ENCODE measurements at places on chromosomes 16 and 17.

GRCh38 chr16:85912211-85912974, 13.4 kb downstream of the IRF8 start:
- no peak for DNase-seq

- no peak for DNase-seq
Measured at GRCh38 chr17:80884811-80885210, 106.8 kb upstream of the CHMP6 start.

GRCh38 chr16:56451753-56452689, 667 bp downstream of the OGFOD1 start:
- DNase-seq, result no peak

DNA sequence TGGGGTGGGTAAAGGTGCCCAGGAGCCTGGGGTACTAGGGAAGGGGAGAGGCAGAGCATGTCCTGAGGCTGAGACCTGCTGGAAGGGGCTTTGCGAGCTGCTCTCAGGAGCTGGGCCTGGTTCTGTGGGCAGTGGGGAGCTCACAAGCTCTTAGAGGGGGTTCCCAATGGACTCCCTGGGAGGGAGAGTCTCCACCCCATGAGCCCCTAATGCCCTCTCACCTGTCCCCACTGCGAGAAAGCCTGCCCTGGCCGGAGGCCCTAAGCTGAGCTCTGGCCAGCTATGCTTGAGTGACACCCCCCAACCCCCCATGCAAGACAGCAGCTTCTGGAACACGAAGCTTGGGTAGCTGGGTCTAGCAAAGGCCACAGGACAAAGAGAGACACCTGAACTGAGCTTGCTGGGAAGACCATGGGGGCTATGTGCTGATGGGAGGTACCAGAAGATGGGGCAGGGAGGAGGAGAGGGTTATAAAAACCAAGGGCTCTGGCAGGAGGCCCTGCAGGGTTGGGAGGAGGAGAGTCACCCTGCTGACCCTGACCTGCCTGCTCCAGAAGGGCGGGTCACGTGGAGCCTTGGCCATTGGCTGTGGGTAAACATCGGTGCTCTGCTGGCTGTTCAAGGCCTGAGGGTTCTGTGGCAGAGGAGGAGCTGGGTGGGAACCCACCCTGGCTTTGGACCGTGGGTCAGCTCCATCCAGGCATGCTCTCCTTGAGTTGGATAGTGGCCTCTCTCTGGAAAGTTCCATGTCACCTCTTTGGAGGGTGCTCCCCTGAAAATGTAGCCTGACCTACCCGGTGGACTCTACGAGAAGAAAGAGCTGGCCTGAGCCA, 106.7 kb downstream of the RAB11FIP4 start:
- no peak for DNase-seq

- no peak for DNase-seq
Measured at GRCh38 chr16:17635183-17635582, 164.4 kb upstream of the XYLT1 start.

GRCh38 chr16:89277641-89278341, 60.3 kb downstream of the ZNF778 start:
- DNase-seq, result no peak

GRCh38 chr17:47413872-47414271, 90.1 kb downstream of the EFCAB13 start:
- DNase-seq, result no peak

- no peak for DNase-seq
Measured at GRCh38 chr17:50269477-50270434, 4.5 kb upstream of the TMEM92 start.

DNA sequence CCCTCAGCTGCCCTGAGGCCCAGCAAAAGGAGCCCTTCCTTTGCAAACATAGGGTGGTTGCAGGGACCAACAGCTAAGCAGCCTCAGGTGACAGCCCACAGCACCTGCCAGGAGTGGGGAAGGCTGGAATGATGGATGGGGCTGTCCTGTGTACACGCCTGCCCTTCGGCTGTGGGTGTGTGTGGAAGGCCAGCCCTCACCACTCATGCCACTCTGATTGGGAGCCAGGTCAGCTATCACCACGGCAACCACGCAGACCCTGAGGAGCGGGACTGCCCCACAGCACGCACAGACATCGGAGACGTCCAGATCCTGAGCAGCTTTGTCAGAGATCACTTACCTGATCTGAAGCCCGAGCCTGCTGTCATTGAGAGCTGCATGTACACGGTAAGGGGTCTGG, 11.9 kb downstream of the PIPOX start:
- no peak for DNase-seq

GRCh38 chr17:17297217-17297616, 6.0 kb upstream of the NT5M start:
- DNase-seq, result no peak

GRCh38 chr16:73036074-73036826, 11.7 kb downstream of the ZFHX3 start:
- DNase-seq, result no peak

DNA sequence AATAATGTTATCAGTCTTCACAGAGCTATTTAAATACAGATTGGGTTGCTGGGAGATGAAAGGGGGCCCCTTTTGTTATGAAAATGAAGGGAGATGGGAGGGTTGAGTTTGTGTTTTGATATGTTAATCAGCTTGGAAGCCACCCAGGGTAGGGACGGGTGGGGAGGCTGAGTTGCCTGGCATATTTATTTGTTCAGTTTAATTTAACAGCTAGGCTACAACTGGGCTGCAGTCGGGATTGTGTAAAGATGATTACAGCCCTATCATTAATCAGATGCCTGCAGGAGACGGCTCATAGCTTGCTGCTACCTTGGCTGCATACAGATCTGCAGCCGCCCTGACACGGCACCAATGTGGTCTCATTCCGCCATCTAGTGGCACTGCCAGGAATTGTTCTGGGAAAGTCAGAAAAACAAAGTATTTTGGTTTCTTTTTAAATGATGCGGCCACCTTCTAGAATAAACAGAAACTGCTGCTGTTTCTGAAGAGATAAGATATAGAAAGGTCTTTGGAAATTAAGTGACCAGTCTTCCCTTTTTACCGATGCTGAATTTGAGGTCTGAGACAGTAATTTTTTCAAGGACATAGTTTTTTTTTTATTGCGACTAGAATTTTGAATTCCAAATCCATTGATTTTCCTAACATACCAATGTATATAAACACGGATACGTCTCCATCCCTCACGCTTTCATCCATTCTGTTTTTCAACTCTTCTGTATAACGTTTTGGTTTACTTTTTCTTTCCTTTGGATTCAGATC, 458.0 kb upstream of the ASIC2 start:
- DNase-seq, result peak; percentile 65

DNA sequence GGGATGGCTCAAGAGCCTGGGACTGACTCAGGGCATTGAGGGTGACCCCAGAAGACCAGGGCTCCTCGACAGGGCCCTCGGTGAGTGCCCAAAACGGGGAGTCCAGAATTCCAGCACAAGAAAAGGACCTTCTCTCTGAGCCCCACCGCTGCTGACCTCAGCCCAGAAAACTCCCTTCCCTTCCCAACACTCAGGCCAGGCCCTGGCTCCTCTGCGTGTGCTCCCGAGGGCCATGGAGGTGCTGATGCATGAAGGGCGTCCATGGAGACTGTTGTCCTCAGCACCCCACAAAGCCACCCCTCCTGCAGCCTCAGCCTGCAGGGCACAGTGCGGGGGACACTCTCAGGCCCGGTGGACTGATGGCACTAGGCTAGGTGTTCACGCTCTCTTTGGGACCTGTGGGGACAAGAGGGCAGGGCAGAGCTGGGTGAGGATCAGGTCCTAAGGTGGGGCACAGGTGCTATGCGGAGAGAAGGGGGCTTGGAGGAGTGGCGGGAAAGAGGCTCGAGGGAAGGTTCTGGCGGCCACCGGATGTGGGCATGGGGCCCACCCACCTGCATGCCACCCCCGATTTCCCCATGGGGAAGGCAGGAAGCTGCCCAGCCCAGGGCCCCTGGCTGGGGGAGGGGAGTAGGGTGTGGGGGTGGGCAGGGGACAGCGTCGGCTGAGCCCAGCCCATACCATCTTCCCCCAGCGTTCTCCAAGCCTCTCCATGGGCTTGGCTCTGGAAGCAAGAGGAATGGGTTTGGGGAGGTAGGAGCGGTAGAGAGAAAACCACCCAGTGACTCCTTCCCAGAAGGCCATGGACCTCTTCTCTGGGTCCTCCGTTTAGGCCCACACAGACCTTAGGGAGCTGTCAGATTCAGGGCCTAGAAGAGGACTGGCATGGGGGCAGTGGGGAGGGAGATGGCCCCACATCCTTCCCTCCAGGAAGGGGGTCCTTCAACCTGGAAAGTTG, 4.5 kb upstream of the TSPOAP1 start:
- no peak for DNase-seq

DNA sequence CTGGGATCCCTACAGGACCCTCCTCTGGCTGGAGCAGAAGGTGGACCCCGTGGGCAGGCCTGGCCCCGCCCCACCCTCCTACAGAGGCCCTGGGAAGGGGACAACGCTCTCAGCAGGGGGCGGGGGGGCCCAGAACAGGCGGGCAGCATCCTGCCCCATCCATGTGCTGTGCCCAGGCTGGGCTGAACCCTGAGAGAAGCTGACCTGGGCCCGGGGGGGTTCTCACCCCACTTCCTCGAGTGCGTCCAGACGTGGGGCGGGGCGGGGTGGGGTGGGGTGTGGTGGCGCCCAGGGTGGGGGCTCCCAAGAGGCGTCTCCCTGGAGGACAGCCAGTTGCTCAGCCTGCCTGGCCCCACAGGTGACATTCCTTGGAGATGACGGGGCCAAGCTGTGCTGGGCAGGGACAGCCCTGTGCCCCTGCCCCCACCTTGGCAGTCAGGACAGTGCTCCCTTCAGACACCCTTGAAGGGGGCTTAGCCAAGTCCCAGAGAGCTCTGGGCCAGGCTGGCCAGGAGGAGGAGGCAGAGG, 390 bp upstream of the UNC13D start:
- no peak for DNase-seq

DNA sequence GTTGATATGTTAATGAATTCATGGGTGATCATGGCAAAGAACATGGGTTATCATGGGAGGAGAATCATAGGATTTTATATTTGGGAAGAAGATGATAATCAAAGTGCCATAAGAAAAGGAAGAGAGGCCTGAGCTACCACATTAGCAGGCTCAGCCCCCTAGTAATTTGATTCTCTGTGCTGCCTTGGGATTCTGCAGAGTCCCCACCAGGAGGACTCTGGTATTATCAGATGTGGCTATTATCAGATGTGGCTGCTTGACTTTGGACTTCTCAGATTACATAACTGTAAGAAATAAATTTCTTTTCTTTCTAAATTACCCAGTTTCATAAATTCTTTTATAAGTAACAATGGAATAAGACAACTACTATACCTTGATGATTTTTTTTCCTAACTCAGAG, 137.6 kb downstream of the ITFG1 start:
- no peak for DNase-seq

DNA sequence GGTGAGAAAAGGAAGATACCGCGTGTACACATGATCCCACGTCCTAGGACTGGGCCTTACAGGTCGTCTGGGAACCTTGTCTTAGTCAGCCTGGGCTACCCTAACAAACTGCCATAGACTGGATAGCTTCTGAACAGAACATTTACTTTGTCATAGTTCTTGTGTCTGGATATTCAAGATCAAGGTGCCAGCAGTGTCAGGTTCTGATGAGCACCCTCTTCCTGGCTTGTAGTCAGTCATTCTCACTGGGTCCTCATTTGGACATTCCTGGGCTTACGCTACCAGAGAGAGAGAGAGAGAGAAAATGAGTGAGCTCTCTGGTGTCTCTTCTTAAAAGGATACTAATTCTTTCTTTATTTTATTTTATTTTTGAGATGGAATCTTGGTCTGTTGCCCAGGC, 685.8 kb upstream of the RBFOX1 start:
- no peak for DNase-seq

GRCh38 chr17:58204796-58205195, 12.3 kb downstream of the EPX start:
- no peak for DNase-seq

- DNase-seq, result no peak
Measured at GRCh38 chr17:12050646-12051225, 30.1 kb downstream of the MAP2K4 start.

GRCh38 chr16:23566724-23567123, 9.2 kb downstream of the UBFD1 start:
- no peak for DNase-seq

DNA sequence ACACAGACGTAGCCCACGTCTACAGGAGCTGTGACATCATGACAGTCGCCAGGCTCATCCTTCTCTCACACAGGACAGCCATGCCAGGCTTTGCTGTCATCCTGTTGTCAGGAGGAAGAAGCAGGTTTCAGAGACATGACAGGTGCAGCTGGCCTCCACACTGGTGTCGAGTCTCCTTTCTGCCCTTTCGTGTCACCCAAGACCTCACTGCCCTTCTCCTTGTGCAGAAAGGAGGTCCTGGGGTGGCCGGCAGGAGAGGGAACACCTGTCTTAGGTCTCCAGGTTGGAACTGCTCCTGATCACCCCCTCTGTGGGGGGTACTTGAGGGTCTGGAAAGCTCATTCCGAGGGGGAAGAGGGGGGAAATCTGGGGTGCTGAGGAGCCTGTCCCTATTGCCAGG, 41.6 kb upstream of the IRF8 start:
- no peak for DNase-seq

GRCh38 chr17:29643817-29644160, 21.1 kb upstream of the CORO6 start:
- no peak for DNase-seq

DNA sequence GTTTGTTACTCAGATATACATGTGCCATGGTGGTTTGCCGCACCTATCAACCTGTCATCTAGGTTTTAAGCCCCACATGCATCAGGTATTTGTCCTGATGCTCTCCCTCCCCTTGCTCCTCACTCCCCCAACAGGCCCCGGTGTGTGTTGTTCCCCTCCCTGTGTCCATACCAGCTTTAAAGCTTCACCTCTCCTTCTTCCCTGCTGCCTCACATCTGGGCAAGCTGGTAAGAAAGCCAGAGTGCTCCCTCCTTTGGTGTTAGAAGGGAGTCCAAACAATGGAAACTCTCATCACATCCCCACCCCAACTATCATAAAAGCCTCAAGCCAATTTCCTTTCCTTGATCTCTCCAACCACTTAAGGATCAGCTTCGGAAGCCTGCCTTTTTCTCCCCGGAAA, 1115.6 kb upstream of the GOT2 start:
- peak; percentile 15 for DNase-seq
